ENCODE measurements at places on chromosomes 12 and 14.

DNA sequence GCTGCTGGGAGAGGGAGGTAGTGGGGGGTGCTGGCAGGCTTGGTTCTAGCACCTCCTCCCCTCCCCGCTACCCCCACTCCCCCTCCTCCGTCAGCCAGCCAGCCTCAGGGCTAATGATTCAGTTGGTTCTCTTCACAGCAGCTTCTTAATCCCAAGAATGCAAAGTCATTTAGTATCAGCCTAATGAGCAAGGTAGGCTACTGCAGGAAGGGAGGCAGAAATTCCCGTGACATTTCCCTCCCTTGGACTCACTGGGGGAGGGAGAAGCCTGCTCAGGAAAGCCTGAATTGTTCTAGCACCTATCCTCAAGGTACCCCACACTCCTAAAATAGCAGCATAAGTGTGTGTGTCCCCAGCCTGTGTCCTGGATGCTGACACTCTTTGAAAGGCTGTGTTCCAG, 29.8 kb downstream of the ITPK1 start:
- no peak for DNase-seq

GRCh38 chr12:64392221-64392620, 1.7 kb upstream of the C12orf56 start:
- DNase-seq = no peak

DNA sequence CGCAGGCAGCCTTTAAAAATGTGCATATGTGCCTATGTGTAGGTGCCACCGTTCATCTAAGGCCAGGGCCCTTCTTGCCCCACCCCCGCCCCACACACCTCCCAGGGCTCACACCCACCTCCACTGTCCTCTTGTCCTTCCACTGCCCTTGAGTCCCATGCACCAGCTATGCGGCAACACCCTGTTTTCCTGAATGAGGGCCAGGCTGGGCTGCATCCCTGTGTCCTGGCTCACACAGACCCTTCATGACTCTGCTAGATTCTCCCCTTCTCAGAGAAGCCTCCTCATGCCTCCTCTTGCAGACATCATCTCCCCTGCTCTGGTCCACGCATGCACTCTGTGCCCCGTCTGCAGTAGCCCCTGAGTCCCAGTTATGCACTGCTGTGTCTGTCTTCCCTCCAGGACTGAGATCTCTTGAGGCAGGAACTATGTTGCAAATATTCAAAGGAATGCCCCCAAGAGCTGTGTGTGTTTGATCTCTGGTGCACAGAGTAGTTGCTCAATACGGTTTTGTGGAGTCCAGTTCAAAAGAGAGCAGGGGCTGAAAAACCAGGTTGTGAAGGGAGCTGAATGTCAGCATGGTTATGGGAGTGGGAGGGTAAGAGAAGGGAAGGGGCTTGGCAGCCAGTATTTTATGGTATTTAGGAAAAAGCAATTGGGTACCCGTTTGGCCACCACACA, 47.3 kb upstream of the ESRRB start:
- DNase-seq = no peak

DNA sequence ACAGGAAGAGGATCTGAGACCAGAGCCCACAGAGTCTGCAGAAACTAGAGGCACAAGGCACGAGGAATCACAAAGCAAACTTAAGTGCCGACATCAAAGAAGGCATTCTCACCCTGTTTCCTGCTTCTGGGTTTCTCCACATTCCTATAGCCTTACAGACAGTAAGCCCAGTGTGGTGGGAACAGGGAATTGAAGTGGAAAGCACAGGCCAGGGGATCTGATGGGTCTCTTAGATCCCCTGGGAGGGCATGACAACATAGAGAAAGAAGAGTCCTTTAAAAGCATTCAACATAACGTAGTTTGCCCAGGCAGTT, 75.6 kb upstream of the FRMD6 start:
- DNase-seq = no peak

DNA sequence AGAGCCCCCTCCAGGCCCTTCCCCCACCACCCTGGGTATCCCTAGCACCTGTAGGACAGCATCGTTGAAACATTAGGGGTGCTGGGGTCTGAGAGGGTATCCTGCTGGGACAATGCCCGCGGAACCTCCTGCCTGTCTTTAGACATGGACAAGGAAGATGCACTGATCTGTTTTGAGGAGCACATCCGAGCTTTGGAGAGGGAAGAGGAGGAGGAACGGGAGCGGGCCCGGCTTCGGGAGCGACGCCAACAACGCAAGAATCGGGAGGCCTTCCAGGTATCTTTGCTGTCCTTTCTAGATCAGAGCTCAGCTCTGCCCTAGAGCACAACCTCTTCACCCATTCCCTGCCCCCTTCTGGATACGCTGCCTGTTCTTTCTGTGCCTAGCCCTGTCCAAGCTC, 13.2 kb downstream of the PRPF40B start:
- no peak for DNase-seq

DNA sequence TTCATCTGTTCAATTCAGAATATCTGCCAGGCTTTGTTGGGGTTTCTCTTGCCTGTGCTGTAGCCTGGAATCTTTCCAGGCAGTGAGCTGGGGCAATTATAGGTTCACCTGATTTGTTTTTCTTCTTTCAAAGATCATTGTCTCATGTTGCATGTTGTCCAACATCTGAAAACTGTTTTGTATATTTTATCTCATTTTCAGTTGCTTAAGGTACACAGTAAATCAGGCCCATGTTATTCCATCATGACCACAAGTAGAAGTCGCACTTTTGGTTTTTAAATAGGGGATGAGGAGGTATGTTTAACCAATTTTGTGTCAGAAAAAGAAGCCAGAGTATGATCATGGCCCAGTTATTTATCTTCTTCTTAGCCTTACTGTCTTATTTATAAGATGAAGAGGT, 24.9 kb upstream of the FUT8 start:
- DNase-seq = no peak

DNA sequence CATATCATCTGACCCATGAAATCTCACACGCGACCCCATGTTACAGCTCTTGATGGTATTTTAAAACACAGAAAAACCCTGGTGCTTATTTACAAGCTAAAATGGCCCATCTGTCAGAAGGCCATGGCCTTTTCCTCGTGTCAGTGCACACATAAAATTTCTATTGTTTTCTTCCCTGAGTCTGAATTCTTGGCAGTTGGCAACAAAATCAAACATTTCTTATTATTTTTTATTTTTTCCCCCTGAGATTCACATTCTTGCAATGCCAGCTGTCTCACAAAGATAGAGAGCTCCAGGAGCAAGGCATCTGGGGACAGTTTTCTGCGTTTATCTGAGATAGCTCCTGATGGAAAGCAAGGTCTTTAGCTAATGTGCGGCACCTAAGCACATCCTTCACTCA, 818.1 kb upstream of the TMEM132C start:
- DNase-seq = no peak

GRCh38 chr12:73240110-73240509, 967.9 kb downstream of the TRHDE start:
- DNase-seq = no peak

GRCh38 chr12:122740351-122740750, 9.7 kb upstream of the HCAR1 start:
- no peak for DNase-seq

- DNase-seq = no peak
Observed at GRCh38 chr14:67975470-67975869, 155.9 kb downstream of the RAD51B start.

GRCh38 chr12:91347481-91348214, 165.0 kb upstream of the DCN start:
- DNase-seq = no peak

GRCh38 chr12:54162741-54163140, 26.0 kb downstream of the SMUG1 start:
- no peak for DNase-seq

DNA sequence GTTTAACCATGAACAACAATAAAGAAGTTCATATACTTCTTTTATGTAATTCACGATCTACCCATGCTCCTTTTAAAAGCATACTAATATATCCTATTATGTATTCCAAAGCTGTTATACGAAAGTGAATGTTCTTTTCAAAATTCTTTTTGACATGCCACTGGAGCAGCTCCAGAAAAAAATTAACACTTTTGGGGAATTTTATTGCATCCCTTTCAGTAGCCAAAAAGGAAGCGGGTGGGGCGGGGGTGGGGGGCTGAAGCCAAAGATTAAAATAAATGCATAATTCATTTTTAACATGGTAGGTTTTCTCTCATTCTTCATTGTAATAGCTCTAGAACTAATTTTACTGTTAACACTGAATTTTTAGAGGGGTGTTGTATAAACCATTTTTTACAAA, 123.0 kb downstream of the ANKS1B start:
- DNase-seq = no peak

GRCh38 chr12:55930771-55931316, at the start of gene DGKA:
DGKA (plus strand) TSS chr12:55931162; CDS start chr12:55936504, 5,342 bp downstream.
- DNase-seq = no peak

GRCh38 chr14:89378119-89378518, 38.9 kb downstream of the FOXN3 start:
- no peak for DNase-seq

GRCh38 chr14:92751819-92752218, 3.4 kb upstream of the LGMN start:
- no peak for DNase-seq

- no peak for DNase-seq
Observed at GRCh38 chr12:88400302-88400701, 180.0 kb downstream of the KITLG start.

DNA sequence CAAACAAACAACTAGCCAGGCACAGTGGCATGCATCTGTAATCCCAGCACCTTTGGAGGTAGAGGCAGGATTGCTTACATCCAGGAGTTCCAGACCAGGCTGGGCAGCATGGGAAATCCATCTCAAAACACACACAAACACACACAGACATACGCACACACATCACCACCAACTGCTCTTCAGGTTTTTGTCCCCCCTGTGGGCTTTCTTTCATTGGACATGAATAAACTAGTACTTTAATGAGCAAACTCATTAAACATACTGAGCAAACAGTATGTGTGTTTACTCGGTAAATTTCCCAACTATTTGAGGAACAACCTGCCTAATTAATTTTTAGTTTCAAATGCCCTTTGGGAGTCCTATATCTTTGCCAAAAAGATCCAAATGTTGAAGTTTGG, 10.1 kb upstream of the RASSF3 start:
- no peak for DNase-seq

DNA sequence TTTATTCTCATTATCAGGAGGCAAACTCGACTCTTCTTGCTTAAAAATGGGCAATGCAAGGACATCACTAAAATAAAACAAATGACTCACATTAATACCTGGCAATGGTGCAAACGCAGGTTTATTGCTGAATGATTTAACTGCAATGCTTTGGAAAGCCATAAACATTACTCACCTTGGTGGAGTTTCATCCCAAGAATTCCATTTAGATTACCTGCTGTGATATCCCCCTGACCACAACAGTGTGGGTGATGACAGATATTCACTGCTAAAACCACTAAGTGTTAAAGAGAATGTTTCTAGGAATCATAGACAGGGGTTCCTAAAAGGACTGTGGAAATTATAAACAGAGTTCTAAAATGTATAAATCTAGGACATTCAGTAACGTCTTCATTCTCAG, 35.3 kb upstream of the CSRNP2 start:
- DNase-seq = peak; percentile 11

DNA sequence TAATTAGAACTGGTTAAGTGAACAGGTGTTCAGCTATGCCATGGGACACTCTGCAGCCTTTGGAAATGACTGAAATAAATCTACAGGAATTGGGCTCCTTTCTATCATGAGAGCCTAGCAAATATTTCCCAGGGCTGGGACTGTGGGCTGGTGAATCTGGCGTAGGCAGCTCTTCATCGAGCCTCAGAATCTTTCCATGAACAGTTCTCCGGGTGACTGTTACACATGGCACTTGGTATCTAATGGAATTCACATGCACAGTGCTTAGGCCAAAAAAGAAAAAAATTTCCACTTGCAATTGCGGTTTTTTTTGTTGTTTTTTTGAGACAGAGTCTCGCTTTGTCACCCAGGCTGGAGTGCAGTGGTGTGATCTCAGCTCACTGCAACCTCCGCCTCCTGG, 32.1 kb downstream of the PRKAB1 start:
- no peak for DNase-seq

GRCh38 chr12:48044396-48044795, 40.1 kb upstream of the COL2A1 start:
- DNase-seq = no peak

DNA sequence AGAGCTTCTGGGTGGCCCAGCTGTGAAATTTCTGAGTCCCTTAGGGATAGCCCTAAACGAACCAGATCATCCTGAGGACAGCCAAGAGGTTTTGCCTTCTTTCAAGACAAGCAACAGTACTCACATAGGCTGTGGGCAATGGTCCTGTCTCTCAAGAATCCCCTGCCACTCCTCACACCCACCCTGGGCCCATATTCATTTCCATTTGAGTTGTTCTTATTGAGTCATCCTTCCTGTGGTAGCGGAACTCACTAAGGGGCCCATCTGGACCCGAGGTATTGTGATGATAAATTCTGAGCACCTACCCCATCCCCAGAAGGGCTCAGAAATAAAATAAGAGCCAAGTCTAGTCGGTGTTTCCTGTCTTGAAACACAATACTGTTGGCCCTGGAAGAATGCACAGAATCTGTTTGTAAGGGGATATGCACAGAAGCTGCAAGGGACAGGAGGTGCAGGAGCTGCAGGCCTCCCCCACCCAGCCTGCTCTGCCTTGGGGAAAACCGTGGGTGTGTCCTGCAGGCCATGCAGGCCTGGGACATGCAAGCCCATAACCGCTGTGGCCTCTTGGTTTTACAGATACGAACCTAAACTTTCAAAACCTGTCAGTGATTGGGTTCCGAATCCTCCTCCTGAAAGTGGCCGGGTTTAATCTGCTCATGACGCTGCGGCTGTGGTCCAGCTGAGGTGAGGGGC, 38.9 kb downstream of the DAD1 start:
- no peak for DNase-seq

- DNase-seq = no peak
Observed at GRCh38 chr14:60184146-60184904, 19.1 kb upstream of the DHRS7 start.

DNA sequence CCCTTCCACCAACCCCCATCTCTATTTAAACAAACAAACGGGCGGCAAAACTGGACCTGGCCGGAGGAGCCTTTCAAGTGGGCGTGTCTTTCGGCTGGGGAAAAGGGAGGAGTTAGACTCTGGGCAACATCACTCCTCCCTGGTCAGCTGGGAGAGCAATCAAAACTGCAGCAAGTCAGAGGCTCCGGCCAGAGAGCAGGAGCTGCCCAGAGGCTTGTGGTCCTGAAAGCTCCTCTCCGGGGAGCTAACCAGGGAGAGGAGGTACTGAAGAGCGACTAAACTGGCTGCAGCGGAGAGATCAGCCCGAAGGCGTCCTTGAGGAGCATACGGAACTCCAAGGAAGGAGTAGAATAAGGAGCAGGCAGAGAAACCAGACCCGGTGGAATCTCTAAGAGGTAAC, at the start of gene NEUROD4:
TSS of gene NEUROD4 (plus strand) at position 191 of the 400 bp plus-strand sequence. CDS start 6,466 bp downstream, outside the sequence.
- DNase-seq = no peak

DNA sequence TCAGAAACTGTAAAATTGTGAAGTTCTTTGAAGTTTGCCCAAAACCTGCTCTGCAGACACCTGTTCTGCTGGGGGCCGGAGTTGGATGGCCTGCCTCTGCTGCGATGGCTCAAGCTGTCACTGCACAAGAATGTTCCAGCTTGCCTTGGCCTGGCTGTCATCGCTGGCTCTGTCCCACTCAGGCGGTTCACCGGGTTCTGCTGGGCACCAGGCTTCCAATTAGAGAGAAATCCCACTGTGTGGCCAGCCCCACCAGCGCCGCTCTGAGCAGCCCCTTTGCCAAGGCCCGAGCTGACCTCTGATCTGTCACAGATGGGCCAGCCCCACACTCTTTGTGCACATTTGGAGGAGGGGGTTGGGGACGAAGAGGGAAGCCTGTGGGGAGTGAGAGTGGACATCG, 71.7 kb upstream of the GPATCH2L start:
- DNase-seq = no peak

GRCh38 chr14:68283378-68284123, 464.0 kb downstream of the RAD51B start:
- no peak for DNase-seq

All from HS-27A (cell line).